ENCODE measurements at places on chromosomes 16 and 17. TPM values are rescaled to one million over a fixed set of nuclear protein-coding genes. Genes with fewer than 3 reads are reported as not detected.

MYL4 gene
- not detected for total RNA-seq

NPIPB6 gene
- total RNA-seq, result 2.0 TPM

BAHCC1 gene
- total RNA-seq, result 0.27 TPM

DDX5 gene
- 870 TPM for total RNA-seq

C17orf50 gene
- total RNA-seq, result not detected

NCOR1 gene
- 141 TPM for total RNA-seq

CCDC92B gene
- total RNA-seq, result 0.11 TPM

TNFRSF13B gene
- total RNA-seq, result not detected

BFAR gene
- 60.2 TPM for total RNA-seq

HBA1 gene
- not detected for total RNA-seq

CDH3 gene
- total RNA-seq, result 0.45 TPM

FAM171A2 gene
- total RNA-seq, result 0.16 TPM

GPR139 gene
- not detected for total RNA-seq

LPO gene
- total RNA-seq, result not detected

AHSP gene
- total RNA-seq, result not detected

TMC6 gene
- total RNA-seq, result 523 TPM

SALL1 gene
- total RNA-seq, result not detected

CFAP20 gene
- 43.8 TPM for total RNA-seq

Measured in T-helper 2 cell treated with Interferon-gamma antibody and Interleukin-4, amounts not matched to agents 100 ng/mL and 5 ng/mL, for 36 hours (primary cell).